ENCODE measurements at places on chromosomes 12 and 14.
A peak's percentile ranks its signal among the peaks of the same experiment; 100 is the strongest.

- no peak for DNase-seq
Measured at GRCh38 chr12:28242496-28243309, 52.4 kb downstream of the CCDC91 start.

GRCh38 chr14:35403603-35404448 is 723 bp downstream of the NFKBIA start:
- DNase-seq = peak; percentile 93

- no peak for DNase-seq
Measured at GRCh38 chr12:48198672-48198971, 4.5 kb downstream of the OR10AD1 start.

DNA sequence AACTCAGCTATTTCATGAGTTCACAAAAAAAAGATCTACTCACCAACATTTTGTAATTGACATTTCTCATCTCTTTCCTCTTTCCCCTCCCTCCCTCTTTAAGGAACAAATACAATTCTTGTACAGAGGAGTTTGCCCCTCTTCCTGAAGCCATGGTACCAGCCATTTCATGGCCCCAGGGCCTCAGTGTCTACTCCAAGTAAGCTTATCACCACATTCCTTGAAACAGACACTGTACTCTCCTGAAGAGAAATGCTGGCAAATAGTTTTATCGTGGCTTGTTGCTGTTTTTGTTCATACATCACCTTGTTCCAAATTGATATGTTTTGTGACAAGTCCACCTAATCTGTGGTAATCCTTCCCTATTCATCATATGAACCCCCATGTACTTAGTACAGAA is 29.7 kb upstream of the IGF1 start:
- no peak for DNase-seq

GRCh38 chr12:80707126-80707829 is at the start of gene MYF6:
Gene MYF6 (plus strand): TSS chr12:80707634. CDS start chr12:80707720, 86 bp downstream.
- DNase-seq = no peak

DNA sequence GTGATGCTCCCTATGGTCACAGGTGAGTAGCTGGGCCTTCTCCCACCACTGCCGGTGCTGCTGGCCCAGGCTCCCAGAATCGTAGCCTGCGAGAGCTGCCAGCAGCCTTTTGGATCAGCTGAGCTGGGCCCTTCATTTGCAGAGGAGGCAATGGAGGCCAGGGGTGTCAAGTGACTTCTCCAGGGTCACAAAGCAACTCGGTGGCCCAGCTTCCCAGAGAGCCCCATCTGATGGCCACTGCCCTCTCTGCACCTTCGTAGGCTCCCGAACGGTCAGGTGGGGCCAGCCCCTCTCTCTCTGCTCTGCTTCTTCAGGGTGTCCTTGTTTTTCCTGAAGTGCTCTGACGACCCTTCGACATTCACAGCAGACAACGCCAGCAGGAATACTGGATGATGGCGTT is 4.6 kb downstream of the KRT80 start:
- DNase-seq = no peak

- no peak for DNase-seq
Measured at GRCh38 chr12:92785563-92785950, 82.8 kb downstream of the PLEKHG7 start.

DNA sequence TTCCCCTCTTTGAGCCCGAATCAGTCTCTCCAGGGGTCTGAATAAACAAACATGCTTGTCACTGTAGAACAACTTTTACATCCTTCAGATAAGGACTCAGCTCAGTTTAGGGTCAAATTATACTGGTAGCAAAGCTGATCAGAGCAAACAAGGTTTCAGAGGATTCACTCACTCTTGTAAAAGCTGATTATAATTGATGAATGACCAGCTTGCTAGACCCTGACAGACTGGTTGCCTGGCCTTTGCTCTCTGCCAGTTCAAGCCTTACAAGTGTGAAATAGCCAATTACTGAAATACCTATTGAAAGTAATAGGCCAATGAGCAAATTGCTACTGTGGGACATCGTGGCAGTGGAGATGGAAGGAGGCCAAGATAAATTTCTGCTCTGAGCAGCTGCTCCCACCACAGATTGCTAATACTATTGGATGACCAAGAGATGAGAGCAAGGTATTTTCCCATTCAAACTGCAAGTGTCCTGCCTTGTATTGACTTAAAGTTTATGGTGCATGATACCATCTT is 177.6 kb downstream of the PDZRN4 start:
- no peak for DNase-seq

GRCh38 chr12:116133149-116133548 is 144.3 kb downstream of the MED13L start:
- no peak for DNase-seq

DNA sequence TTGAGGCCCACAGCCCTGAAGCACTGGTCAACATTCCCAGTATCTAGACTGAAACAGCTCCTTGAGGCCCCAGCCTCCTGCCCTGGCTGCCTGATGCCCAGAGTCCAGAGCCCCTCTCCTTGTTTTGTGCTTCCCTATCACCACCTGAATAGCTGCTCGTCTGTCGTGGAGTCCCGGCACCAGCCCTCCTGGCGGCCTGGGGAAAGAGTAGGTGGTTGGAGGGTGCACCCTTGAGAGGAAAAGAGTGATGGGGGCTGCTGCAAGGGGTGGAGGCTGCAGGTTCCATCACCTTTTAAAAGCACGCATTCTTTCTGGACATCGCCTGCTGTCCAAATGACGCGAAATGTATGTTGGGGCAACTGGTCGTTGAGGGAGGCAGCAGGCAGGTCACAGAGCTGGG is 3.2 kb downstream of the RABGGTA start:
- no peak for DNase-seq

DNA sequence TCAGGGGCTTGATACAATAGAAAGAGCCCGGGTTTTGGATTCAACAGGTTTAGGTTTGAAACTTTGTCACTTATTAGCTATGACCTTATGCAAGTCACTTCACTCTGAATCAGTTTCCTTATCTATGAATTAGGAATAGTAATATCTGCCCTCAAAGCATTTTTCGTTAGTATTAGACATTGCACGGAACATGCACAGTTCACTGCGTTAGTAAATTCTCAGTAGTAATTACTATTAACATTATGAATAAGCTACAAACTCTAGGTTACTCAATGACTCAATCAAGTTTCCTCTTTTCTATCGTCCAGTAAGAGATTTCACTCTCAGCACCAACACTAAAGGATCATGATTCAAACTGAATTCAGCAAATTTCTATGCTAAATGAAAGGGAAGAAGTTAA is 150.3 kb downstream of the CEP83 start:
- DNase-seq = no peak

DNA sequence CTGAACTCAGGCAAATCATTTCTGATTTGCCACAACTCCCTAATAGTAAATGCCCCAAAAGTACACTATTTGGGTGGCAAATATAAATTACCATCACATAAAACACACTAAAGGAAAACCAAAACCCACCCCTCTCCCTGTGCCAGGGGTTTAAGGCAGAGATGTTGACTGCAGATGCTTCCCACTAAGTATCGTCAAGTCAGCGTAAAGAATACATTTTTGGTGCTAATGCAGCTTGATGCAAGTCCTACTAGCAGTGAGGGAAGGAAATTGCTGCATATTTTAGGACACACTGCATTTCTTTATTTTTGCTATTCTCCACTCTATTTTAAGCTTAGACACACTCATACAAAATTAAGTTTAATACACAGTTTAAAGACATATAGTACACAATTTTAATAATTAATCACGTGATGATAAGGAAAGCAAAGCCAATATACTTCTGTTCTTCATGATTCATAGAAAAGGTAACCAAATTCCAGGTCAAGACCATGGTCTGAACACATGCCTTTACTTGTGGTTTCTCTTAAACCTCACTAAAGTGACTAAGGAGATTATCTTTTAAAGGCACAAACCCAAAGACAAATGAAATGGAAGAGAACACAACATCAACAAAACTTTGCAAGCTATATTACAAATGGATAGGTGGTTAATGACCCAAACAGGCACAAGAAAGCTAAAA is 162.2 kb downstream of the STXBP6 start:
- DNase-seq = no peak

- DNase-seq = no peak
Measured at GRCh38 chr14:22847661-22848341, 11.4 kb downstream of the MMP14 start.

- no peak for DNase-seq
Measured at GRCh38 chr12:91677556-91677955, 468.1 kb downstream of the BTG1 start.

GRCh38 chr12:32755654-32756475 is at the start of gene YARS2:
Gene YARS2 (minus strand): TSS chr12:32755897. CDS start chr12:32755874, 23 bp downstream.
- peak; percentile 99 for DNase-seq

DNA sequence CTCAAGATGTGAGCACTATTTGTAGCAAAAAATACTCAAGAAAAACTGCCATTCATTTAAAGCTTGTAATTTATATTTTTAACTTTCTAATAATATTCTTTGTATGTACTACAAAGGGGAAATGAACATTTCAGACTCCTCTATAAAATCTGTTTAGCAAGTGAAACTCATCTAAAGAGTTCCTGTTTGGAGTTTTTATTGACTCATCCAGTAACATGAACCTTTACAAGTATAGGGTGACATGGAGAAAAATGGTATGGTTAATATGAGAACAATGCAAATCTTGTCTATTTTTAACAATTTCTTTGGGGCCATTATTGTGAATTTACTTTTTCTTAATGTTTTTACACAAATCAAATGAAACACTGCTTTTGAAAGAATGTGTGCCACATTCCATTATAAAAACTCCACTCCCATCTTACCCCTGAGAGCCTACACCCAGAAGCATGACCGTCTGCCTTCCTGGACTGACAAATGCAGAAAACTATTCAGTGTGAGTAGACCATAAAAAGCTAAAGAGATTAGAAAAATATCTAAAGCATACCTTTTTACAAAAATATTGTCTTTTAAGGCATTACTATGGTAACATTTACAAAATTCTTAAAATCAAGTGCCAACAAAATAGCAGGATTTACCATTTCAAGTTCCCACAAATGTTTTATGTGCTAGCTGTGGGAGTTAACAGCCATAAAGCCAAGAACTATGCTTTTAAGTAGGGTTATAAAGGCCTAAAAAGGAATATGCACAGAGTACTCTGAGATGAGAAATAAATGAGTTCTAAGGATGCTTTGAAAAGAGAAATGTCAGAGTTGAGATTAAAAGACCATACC is 144.0 kb downstream of the ADAMTS20 start:
- DNase-seq = no peak

GRCh38 chr14:65901595-65901994 is 489.1 kb downstream of the FUT8 start:
- DNase-seq = no peak

DNA sequence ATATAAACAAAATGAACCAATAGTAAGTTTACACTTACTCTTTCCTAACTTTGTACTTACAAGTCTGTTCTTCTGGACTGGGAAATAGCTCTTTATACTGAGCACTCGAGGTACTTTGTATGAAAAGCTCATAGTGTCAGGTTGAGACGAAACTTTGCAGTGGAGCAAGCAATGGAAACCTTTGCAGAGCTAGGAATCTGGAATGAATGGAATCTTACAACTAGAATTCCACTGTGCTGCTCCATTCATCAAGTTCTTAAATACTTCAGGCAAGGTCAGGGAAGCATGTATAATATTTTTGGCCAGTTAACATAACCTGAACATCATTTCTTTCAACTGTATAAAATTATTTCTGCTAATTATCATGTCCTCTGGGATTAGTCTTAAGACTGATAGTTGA is 1327.5 kb upstream of the FLRT2 start:
- no peak for DNase-seq

- no peak for DNase-seq
Measured at GRCh38 chr12:613996-614395, 49.2 kb downstream of the NINJ2 start.

- no peak for DNase-seq
Measured at GRCh38 chr14:68413509-68413908, 379.4 kb downstream of the ZFP36L1 start.

DNA sequence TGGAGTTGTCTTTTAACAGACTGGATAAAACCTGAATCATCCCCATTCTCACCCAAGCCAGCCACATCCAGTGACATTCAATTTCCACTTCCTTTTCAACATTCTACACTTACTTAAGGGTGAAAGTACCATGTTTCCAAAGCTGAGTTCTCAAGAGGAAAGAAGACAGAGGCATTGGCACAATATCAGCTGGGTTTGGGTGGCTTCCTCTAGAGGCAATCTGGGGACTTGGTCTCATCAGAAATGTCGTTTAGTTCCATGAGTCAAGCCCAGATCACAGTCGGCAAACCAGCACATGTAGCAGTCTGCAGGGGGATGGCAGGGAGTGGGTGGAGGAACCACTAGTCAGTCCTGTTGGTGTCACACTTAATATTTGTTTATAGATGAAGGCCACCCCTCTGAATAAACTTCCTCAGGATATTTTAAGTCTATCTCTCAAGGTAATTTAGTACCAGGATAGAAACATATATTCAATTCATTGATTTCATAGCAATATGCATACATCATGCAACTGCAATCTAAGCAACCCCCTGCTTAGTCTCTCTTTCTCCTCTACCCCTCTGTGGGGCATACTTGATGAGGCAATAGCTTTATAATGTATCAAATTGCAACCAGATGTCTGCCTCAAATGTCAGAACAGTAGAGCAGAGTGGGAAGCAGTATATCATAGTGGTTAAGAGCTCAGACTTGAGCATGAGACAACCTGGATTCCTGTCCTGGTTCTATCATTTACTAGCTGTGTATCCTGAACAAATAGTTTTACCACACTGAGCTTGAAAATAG is 3.0 kb downstream of the SRRM4 start:
- DNase-seq = no peak

DNA sequence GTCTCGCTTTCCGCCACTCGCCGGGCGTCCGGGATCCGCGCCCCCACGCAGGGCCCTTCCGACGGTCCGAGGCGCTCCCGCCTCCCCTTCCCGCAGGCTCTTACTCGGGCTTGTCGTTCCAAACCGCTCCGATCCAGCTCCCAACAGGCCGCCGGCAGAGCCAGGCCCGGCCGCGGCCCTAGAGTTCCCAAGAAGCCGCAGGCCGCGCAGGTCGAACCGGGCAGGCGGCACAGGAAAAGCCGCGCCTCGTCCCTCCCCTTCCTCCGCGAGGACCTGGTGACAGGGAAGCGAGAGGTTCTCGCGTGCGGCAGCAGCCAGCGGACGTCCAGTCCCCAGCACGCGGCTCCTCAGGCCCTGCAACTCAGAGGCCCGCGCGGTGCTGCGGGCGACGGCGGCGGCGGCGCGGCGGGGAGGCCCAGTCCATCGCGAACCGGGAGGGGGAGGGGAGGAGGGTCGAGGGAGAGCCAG is 272 bp downstream of the HECTD1 start:
- DNase-seq = no peak

- DNase-seq = no peak
Measured at GRCh38 chr12:93447555-93448290, 6.0 kb upstream of the UBE2N start.

DNA sequence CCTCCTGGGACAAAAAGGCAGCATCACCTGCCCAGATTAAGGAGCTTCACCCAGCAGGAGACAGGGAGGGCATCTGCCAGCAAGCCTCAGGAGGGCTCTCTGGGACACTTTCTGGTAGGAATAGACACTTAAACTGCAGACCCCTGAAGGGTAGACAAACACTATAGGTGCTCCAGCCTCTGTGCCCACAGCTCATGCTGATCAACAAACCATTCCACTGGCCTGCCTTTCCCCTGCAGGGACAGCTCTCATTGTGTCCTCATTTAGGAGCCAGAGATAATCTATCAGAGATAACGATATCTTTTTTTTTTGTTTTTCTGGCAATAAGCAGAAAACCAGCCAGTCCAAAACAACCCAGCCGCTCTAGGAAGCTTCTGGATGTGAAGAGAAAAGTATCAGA is 251.8 kb upstream of the CCDC196 start:
- DNase-seq = no peak

- no peak for DNase-seq
Measured at GRCh38 chr12:74981541-74981940, 228.1 kb downstream of the KCNC2 start.
